ENCODE measurements at places on chromosomes 12 and 14.
A peak's percentile ranks its signal among the peaks of the same experiment; 100 is the strongest.

- DNase-seq: peak; percentile 76
These were observed 43.7 kb downstream of the DDX11 start for GRCh38 chr12:31117203-31118011.

GRCh38 chr12:49705479-49706134 lies 1.6 kb downstream of the FMNL3 start:
- DNase-seq: no peak

DNA sequence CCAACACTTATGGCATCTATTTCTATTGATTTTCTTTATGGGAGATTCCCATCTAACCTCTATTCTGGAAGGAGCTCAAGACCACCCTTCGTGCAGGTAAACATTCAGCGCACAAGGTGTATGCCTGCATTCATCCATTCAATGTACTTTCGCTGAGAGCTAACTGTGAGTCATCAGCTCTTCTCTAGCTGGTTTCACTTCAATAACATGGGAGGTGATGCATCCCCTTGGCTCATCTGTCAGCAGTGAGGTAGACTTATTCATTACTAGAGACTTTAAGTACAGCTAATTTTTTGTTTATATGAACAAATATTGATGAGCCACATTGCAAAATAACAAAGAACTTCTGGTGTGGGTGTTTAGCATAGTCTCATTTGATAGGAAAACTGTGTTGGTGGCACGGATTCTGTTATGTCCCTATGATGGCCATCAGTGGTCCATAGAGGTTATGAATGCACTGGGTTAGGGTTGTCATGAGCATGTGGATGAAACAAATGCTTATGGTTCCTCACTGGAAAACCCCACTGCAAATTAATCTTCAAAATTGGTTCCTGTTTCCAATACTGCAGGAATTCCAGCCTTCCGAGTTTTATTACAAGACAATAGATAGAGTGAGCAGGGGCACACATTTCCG lies 1151.0 kb downstream of the BCL11B start:
- DNase-seq: no peak

- no peak for DNase-seq
These were observed 21.3 kb downstream of the PRKD1 start for GRCh38 chr14:29906256-29906870.

DNA sequence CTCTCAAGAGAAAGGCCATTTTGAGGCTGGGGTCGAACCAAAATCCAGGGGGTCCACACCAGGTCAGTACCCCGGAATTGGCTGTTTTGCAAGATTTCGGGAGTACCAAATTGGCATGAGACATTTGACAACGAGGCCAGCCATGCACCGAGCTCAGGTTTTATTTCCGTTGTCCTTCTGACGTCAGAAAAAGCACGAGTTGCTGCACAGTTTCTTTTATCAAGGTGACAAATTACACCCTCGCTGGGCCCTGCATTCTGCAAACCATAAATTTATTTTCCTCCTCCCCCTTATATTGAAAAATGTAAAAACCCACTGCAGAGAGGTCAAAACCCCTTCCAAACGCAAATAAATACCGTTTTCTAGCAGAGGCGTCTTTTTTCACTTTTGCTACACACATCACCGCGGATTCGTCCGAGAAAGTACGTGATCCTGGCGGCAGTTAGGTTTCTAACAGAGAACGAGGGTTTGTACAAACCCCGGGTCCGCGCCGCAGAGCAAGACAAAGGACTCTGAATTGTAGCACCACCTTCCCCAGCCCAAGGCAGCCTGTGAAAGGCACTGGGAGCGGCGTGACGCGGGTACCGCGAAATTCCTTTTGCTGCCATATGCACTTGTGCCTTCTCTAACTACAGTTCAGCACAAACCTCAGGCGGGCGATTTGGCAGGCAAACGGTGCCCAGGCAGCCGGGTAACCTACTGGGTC lies 1.8 kb downstream of the SLC38A1 start:
- DNase-seq: peak; percentile 48

DNA sequence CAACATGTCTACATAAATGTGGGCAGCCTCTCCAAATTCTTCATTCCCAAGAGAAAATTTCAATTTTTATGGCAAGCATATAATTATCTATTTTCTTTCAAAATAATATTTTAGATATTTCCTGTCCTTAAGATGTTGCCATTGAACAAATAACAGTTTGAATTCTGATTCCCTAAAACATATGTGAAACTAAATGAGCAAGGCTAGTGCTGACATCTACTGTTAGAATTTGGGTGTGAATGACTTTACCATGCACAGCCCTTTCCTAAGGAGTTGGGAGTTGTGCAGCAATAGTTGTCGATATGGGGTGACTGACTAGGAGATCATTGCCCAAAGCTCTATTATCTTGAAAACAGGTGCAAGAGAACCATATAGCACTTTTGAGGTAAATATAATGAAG lies 108.2 kb upstream of the SLC38A4 start:
- no peak for DNase-seq

DNA sequence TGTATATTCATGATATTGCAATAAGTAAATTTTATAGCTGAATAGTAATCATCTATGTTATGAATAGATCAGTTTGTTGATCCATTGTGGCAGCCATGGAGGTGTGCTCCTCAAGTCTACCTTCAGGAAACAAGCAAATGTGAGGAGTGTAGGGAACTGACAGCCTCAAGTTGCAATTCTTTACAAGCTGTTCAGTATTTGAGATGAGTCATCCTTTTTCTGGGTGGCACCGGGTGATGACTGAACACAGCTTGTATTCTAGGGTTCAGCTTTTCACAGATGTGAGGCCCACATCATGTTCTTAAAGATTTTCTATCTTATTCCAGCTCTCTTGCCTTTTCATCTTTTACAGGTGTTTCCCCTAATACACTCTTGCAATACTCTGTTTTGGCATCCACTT lies 452.4 kb downstream of the KCNH5 start:
- DNase-seq: no peak

- no peak for DNase-seq
These were observed 46.9 kb downstream of the BEGAIN start for GRCh38 chr14:100540141-100540925.

Data from progenitor cell of endocrine pancreas (in vitro differentiated cells).